Iris pigment epithelial cell (primary cell): ENCODE measurements at places on chromosomes 2 and 18.

DNA sequence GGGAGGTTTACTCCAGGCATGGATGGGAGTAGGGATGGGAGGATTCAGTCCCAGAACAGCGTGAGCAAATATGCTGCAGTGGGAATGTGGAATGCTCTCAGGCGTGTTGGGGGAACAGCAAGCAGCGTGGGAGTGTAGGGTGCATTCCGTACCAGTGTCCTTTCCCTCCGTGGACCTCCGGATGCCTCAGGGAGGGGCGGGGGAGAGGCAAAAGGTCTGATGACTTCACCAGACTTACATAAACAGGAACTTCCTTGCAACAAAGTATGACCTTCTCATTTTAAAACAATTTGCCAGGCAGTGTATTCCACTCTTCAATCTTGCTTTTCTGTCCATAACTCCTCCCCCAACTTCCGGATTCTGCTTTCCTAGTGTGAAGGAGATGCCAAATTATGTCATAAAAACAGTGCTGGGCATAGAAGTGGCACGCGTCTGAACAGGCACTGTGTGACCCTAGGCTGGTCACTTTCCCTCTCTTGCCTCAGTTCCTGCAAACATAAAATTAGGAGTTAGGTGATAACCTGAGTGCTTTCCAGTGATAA is 36.9 kb downstream of the RPL37A start:
- peak; percentile 97 for DNase-seq

DNA sequence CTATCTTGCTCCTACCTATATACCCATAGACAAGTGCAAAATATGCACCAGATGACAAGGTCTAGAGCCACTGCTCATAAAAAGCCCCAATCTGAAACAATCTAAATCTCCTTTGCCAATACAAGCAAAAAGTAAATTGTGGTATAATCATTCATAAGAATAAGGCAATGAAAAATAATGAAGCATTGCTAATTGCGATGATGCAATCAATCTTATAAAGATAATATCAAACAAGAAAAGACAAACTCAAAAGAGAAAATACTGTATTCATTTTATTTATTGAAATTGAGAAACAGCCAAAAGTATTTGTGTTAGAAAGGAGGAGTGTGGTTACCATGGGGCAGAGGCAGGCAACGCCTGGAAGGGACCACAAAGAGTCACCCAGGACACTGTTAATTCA is 175.9 kb upstream of the GYPC start:
- DNase-seq: no peak

GRCh38 chr2:23586741-23587306 is 201.8 kb downstream of the KLHL29 start:
- DNase-seq: no peak

- DNase-seq: peak; percentile 94
Observed at GRCh38 chr2:142112757-142113221, 18.0 kb downstream of the LRP1B start.

- peak; percentile 70 for DNase-seq
Observed at GRCh38 chr2:98649135-98649991, 41.0 kb downstream of the UNC50 start.

- peak; percentile 31 for DNase-seq
Observed at GRCh38 chr2:19478409-19478808, 120.0 kb upstream of the OSR1 start.

- no peak for DNase-seq
Observed at GRCh38 chr18:78499586-78499985, 480.0 kb upstream of the SALL3 start.

DNA sequence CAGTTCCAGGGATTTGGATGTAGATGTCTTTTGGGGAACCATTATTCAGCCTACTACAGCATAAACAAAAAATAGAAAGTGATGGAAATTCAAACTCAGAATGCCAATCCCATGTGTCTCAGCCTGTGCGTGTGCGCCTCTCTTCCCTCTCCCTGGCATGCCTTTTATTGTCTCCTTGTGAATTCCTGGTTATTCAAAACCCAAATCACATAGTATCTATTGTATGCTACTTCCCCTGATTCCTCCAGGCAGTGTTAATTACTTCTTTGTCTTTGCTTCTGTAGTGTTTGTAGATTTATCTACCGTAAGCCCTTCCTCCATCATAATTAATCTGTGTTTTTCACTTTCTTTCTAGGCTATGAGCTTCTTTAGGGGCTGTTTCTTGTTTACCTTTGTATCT is 38.9 kb downstream of the RHBDD1 start:
- DNase-seq: no peak

GRCh38 chr2:144643537-144644336 is 123.8 kb upstream of the ZEB2 start:
- DNase-seq: peak; percentile 25

DNA sequence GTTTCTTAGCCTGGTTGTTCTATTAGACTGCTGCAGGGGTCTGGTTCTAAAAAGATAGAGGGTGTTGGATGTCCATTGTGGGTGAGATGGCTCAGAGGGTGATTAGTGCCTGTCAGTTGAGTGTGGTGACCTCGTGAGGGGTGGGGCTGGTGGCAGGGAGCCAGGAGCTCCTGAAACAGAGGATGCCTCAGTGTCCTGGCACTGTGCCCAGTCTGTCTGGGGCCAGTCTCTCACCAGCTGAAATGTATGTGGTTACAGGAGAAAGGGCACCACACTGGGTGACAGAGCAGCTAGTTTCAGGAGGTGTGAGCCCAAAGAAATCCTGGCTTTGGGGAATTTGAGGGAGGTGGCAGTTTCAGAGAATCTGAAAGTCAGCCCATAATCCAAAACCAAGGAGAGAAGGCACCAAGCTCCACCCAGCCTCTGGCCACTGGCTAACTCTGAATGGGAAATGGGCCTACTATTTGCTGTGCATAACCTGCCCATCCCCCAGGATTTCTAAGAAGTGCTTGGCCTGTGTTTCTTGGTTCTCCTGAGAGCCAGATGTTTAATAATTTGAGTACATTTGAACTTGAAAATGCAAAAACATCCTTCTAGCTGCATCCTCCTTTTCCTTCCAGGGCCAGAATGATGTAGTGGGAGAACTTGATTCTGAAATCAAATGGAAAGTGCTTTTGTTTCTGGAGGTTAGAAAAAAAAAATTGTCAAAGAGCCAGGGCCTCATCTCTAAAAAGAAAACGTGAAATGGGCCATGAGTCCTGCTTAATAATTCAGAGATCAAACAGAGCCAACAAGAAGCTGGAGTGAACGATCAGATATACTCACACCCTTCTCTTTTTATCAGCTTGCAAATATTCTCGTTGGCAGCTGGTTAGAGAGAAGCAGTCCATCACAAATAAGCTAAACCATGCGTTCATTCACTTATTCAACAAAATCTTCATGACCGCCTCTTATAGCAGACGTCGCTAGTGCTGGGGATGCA is 92.3 kb downstream of the B3GNT2 start:
- peak; percentile 50 for DNase-seq

DNA sequence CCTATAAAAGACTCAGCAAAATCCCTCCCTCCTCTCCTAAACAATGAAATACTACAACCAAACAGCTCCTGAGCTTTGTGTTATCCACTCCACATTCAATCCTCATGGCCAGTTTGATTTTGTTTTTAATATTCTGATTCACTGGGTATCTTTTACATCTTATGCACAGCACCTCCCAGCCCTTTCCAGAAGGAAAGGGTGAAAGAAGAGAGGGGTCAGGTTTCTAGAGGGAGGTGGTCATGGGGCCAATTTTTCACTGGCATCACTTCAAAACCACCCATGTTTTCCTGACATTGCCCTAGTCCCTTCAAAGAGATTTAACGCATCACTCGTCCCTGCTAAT is 315.6 kb downstream of the LPIN1 start:
- DNase-seq: no peak

GRCh38 chr2:54773233-54773632 is 49.8 kb downstream of the EML6 start:
- no peak for DNase-seq

GRCh38 chr2:15965564-15966019 is 25.2 kb downstream of the MYCN start:
- no peak for DNase-seq

GRCh38 chr2:235866373-235866772 is 301.8 kb downstream of the GBX2 start:
- DNase-seq: no peak
